ENCODE measurements at places on chromosomes 2 and 18.

GRCh38 chr18:51041677-51042352 is 11.8 kb downstream of the SMAD4 start:
- no peak for DNase-seq

- DNase-seq, result no peak
These were observed 56.0 kb downstream of the ARHGAP25 start for GRCh38 chr2:68790600-68790999.

DNA sequence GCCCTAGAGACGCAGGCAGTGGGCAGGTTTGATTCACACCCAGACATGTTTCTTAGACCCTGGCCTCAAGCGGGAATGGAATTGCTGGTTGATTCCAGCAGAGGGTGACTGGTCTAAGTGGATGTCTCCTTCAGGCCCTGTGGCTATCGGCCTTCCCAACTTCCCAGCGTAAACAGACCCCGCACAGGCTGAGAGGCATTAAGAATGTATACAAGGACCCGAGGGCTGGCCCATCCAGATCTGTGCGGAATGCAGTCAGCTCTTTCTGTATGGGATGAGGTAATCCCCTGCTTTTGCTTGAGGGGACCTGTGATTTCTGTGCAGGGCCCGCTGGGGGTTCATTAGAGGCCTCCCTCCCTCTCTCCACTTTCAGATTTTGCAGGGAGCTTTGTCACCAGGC is 6.5 kb downstream of the ACKR3 start:
- no peak for DNase-seq

DNA sequence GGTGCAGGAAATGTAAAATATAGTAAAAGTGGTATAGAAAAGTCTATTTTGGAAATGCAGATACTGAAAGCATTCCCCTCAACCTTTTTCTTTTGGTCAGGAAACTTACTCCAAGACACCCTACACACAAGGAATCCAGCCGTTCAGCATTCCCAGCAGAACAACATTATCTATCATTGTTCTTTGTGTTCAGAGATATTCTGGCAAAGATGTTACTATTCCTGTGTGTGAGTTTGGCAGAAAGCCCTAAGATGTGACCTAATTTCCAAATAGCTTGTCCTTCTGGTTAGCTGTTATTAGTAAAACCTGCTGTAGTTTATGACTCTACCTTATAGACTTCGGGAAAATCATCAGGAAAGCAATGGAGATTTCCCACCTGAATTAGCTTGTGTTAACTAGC is 78.1 kb upstream of the PELI1 start:
- DNase-seq, result no peak

DNA sequence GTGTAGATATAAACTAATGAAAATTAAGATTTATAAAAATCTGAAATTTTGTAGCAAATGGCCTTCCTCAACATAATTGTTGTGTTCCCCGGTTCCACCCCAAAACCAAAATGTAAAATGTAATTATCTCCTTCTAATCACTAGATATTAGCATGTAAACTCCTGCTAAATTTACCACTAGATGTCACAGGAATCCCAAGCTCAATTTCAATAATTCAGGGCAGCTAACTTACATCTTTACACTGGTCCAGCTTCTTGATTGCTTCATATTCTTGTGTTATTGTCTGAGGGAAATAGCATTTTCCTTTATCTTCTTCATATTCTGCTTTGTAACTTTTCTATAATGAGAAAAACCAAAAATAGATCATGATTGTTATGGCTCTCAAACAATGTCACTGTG is 42.6 kb downstream of the NEB start:
- no peak for DNase-seq

DNA sequence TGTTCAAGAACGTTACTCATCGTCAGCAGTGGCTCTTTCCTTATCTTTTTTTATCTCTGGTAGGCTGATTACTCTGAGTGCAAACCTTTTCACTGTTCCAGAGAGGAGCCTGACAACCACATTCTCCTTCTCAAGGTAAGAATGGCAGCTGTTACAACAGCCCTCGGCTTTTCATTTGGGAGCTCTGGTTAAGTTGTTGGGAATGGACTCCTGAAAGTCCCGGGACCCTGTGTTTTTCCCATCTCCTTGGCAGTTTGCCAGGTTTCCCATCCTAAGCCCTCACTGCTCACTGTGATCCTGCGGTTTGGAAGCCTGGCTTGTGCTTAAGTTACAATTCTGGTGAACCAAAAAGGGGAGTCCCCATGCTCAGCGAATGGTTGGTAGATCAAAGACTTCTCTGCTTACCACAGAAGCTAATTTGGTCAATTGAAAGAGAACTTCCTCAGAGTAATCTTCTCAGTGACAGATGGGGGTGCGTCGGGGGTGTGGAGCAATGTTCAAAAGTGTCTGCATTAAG is 122.3 kb downstream of the LYPD6B start:
- DNase-seq, result peak; percentile 62
